ENCODE measurements at places on chromosomes 4 and X.

DNA sequence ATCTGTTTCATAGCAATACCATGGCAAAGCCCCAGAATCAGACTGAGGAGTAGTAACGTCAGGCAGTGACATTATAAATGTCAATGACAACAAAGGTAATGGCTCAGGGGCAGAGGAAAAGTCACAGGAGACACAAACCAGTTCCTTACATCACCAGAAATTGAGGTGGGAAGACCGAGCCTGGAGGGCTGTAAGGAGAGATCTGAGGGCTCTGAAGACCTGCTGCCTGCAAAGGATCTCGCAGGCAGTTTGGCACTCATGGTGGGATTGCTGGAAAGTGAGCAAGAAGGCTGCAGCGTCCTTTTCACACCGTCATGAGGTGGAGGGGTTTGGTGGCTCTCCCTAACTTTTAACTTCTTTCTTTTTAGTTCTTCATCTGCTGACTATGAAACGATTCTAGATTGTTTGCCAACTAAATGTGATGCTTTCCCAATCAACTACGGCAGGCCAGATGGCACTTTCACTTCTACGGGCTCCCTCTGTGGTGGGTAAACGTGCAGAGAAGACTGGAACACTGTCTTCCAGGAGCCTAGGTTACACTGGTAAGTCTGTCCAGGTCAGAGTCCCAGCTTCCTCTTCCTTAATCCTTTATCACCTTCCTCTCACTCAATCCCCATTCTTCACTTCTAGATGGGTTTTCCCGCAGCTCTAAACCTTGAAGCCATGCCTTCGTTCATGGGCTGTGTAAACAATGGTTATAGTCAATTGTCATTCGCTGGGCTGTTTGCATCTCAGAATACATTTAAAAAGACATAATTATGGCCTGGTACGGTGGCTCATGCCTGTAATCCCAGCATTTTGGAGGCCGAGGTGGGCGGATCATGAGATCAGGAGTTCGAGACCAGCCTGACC, 58.2 kb downstream of the TBC1D9 start:
- no peak for DNase-seq

DNA sequence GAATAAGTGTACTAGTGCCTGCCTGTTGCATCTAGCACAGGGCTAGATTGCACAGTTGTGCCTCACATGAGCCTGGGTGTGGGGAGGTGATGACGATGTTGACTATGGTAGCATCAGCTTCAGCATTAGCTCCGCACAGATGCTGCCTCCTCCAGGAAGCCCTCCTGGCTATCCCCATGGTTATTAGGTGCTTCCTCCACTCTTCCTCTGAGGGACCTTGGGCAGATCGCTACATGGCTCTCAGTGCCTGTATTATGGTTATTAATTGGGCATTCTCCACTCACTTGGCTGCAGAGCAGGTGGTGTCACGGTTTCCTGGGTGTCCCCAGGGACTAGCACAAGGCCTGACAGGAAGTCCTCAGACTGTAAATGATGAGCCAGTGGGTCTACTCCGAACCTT, 325.6 kb downstream of the ARHGAP10 start:
- no peak for DNase-seq

GRCh38 chr4:57544811-57545654, 434.8 kb upstream of the IGFBP7 start:
- DNase-seq = no peak

GRCh38 chr4:111718763-111719559, 426.3 kb upstream of the FAM241A start:
- no peak for DNase-seq

GRCh38 chr4:165721815-165722214, 151.2 kb upstream of the TLL1 start:
- no peak for DNase-seq

GRCh38 chr4:86386817-86387415, 27.1 kb upstream of the MAPK10 start:
- DNase-seq = no peak

- DNase-seq = no peak
Measured at GRCh38 chrX:110852180-110852579, 56.6 kb upstream of the CHRDL1 start.

- no peak for DNase-seq
Measured at GRCh38 chr4:148023512-148024181, 291.8 kb downstream of the ARHGAP10 start.

DNA sequence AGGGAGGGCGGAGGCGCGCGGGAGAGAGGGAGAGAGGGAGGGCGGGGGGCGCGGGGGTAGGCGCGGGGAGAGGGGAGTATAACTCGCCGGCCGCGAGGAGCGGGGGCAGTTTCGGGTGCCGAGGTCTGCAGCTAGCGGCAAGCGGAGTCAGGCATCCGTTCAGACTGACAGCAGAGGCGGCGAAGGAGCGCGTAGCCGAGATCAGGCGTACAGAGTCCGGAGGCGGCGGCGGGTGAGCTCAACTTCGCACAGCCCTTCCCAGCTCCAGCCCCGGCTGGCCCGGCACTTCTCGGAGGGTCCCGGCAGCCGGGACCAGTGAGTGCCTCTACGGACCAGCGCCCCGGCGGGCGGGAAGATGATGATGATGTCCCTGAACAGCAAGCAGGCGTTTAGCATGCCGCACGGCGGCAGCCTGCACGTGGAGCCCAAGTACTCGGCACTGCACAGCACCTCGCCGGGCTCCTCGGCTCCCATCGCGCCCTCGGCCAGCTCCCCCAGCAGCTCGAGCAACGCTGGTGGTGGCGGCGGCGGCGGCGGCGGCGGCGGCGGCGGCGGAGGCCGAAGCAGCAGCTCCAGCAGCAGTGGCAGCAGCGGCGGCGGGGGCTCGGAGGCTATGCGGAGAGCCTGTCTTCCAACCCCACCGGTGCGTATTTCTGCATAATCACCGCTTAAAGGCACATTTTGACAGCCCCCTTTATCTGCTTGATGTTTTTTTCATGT, at the start of gene POU4F2:
TSS of gene POU4F2 (plus strand) at position 108 of the 720 bp plus-strand sequence. CDS start at position 356, 248 bp downstream.
- DNase-seq = no peak
